ENCODE measurements at places on chromosomes 12 and 14. TPM values are rescaled to one million over a fixed set of nuclear protein-coding genes. Genes with fewer than 3 reads are reported as not detected.

The NGB gene
- total RNA-seq: not detected

The PTPRO gene
- total RNA-seq: 0.70 TPM

DNA sequence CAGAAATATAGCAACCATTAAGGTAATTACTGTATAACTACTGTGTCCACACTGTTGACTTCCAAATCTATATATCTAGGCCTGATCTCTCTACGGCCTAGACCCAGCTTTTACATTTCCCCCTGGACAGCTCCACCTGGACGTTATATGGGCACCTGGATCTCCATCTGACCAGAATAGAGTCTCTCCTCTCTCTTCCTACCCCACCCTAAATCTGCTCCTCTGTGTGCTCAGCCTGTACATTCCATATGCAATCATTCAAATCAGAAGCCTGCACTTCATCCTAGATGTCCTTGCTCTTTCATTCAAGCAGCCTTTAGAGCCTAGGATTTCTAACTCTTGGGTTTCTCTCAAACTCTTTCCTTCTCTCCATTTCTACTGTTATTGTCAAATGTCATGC, 255.0 kb downstream of the PAX9 start:
- DNase-seq: no peak

- DNase-seq: peak; percentile 26
Measured at GRCh38 chr14:55705651-55706364, 125.8 kb downstream of the KTN1 start.

GRCh38 chr12:62647586-62647985, 181.0 kb downstream of the MON2 start:
- DNase-seq: no peak

- DNase-seq: no peak
Measured at GRCh38 chr12:66189486-66189843, 451 bp downstream of the IRAK3 start.

The LRP1-AS gene
- total RNA-seq: not detected

- DNase-seq: peak; percentile 53
Measured at GRCh38 chr12:54052438-54053002, 1.1 kb upstream of the HOXC4 start.

The PTCSC3 gene
- not detected for total RNA-seq

GRCh38 chr12:64571411-64571810, 38.9 kb upstream of the RASSF3 start:
- no peak for DNase-seq

The KRT80 gene
- total RNA-seq: 68.4 TPM

The IL31 gene
- not detected for total RNA-seq

The TROAP gene
- 1.1 TPM for total RNA-seq

GRCh38 chr14:100432652-100433427, 109.7 kb downstream of the SLC25A47 start:
- DNase-seq: no peak

- peak; percentile 37 for DNase-seq
Measured at GRCh38 chr12:11746024-11746771, 96.7 kb downstream of the ETV6 start.

GRCh38 chr14:53541411-53541810, 388.3 kb upstream of the DDHD1 start:
- DNase-seq: no peak

GRCh38 chr12:88644946-88645702, 64.9 kb upstream of the KITLG start:
- DNase-seq: no peak

DNA sequence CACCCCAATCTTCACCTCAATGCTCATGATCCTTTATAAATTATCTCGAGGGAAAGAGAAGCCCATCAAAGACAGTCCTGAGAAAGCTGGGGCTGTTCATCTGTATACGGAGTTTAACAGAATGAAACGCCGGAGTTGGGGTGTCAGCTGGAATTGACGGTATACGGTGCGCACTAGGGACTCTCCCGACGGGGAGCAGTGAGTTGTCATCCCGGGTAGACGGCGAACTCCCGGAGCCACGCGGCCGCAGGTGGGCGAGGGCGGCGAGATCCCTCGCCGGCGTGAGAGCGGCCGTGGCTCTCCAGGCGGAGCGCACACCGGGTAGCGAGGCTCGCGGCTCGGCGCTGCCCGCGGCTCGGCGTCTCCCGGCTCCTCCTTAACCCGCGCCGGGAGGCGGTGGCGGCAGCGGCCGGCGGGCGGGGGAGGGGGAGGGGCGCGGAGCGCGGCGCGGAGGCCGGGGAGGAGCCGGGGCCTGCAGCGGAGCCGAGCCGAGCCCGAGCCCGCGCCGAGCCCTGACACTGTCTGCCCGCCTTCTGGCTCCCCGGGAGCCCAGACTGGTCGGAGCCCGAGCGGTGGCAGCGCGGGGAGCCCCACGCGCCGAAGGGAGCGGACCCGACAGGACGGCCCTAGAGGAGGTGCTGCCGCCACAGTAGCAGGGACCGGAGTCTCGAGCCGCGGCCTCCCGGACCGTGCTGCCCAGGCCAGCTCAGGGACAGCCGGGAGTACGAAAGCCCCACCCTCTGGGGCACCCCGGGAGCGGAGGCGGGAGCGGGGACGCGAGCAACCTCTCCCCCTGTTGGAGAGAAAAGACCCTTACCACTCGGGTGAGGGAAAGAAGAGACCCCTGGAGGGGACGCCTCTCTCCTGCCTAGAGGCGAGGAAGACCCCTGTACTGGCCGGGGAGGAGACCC, at the start of gene FOXJ2:
FOXJ2 (plus strand) TSS at position 475 of the 911 bp plus-strand sequence. CDS start 7,117 bp downstream, outside the sequence.
- peak; percentile 75 for DNase-seq

The TGFB3 gene
- 30.6 TPM for total RNA-seq

GRCh38 chr12:91703491-91704283, 442.0 kb downstream of the BTG1 start:
- no peak for DNase-seq

DNA sequence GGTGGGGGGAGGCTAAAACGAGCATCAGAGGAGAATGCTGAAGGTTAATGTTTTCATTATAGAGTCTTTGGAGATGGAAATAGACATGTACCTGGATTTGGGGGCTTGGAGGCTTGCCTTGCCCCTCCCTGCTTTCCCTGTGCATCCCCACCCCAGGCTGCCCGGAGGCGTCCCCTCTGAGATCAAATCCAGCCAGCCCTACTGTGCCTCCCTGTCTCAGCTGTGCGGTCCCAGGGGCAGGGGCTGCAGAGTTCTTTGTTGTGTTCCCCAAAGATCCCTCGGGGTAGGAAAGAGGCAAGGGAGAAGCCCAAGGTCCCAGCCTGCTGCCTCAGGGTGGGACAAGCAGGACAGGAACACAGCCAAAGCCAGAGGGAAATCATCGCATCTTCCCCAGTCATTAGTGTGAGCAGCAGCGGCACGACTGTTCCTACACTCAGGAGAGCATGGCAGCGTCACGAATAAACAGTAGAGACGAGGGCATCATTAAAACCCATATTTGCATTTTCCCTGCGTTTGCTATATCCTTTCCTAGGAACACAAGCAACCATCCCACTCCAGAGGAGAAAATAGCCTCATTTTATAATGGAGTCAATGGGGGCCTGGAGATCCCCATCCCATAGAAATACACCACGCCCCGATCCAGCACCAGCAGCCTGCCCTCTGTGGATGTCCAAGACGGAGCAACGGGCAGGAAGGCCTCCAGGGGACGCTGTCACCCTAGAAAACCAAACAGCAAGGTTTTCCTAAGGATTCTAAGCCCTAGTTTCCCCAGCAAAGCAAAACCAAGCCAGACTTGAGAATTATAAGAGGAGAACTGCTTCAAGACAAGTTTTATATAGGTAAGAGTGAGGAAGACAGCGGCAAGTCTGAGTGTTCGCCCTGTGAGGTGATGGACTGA, 32.4 kb downstream of the ANO2 start:
- no peak for DNase-seq

DNA sequence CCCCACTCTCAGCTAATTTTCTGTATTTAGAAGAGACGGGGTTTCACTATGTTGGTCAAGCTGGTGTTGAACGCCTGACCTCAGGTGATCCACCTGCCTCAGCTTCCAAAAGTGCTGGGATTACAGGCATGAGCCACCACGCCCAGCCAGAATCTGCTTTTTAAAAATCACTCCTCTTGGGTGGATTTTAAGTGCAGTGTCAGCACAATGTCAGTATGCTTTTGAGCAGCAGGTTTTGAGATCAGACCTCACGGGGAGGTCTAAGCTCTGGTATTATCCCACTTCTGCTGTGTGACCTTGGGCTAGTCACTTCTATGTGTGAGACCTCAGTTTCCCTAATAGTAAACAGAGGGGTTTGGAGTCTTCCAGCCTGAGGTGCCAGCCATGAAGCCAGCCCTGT, 51.8 kb upstream of the GSC start:
- no peak for DNase-seq

- no peak for DNase-seq
Measured at GRCh38 chr14:95663226-95663797, 22.9 kb upstream of the TCL1B start.

- peak; percentile 6 for DNase-seq
Measured at GRCh38 chr12:118436002-118436730, 59.8 kb downstream of the SUDS3 start.

- DNase-seq: no peak
Measured at GRCh38 chr12:50753232-50753769, 10.6 kb upstream of the ATF1 start.

- DNase-seq: no peak
Measured at GRCh38 chr14:65847075-65847847, 434.7 kb downstream of the FUT8 start.

The SYNDIG1L gene
- total RNA-seq: not detected

The SIX6 gene
- total RNA-seq: not detected

The HVCN1 gene
- total RNA-seq: 3.2 TPM

The PTMS gene
- 148 TPM for total RNA-seq

The DPF3 gene
- 4.7 TPM for total RNA-seq

The LRTM2 gene
- not detected for total RNA-seq

The RHOJ gene
- total RNA-seq: not detected

DNA sequence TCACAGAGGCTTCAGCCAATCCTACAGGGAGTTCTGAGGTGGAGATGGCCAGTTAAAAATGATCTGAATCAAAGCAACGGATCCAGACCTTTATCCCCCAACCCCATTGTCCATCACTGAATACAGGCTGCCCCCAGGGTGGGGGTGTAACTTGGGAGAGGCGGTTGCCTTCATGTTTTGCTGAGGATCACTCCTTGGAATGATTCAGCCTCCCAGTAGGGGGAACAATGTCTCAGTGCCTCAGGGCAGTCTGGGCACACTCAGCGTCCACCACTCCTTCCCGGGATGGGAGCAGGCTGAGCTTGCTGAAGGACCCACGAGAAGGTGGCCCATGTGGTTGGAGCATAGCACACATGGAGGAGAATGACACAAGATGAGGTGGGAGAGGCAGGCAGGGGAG, 60.2 kb downstream of the RFX4 start:
- DNase-seq: no peak

The TAS2R8 gene
- 0.21 TPM for total RNA-seq

The PRR4 gene
- 0.43 TPM for total RNA-seq

GRCh38 chr14:104161602-104162367, 23.4 kb downstream of the KIF26A start:
- no peak for DNase-seq

DNA sequence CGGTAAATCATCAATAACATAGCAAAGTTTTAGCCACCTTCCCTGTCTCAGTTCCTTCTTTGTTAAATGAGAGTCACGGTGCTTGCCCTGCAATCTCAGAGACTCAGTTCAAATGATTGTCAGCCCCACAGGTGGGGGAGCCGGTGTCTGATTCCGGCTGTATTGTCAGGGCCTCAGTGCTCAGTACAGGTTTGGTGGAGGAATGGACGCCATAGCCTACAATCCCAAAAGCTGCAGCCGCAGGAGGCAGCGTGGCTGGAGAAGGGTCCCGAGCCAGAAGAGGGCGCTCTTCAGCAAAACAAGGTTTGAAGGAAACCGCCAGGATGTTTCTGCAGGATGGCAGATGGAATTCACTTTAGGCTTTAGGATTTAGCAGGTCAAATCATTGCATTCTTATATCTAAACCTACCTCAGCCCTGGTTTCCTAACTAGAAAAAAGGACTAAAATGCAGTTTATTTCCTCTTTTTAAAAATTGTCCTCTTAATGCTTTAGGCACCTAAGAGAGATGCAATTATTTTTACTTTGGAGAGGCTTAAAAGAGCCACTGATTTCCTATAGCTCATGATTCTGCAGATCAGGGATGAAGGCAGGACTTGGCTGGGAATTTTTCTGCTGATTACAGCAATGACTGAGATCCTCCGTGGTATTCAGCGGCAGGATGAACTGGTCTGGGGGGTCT, 29.2 kb downstream of the FOS start:
- peak; percentile 90 for DNase-seq

- DNase-seq: no peak
Measured at GRCh38 chr12:124481772-124482566, 85.4 kb downstream of the NCOR2 start.

DNA sequence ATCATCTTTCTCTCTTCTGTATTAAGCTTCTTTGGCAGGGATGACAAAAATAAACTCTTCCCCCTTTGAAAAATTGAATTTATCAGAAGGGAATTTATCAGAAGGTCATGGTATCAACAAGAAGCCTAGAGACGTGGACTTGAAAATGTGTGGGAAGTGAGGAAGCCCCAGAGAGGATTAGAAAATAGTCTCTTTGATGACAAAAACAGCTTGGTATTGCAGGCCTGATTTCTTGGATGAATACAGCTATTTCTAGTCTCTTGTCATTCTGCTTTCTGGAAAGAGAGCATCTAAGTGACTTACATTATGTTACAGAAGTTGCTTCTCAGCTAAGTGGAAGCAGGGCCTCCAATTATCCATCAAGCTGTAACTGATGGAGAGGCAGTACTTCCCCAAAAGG, 111.1 kb downstream of the KITLG start:
- no peak for DNase-seq

DNA sequence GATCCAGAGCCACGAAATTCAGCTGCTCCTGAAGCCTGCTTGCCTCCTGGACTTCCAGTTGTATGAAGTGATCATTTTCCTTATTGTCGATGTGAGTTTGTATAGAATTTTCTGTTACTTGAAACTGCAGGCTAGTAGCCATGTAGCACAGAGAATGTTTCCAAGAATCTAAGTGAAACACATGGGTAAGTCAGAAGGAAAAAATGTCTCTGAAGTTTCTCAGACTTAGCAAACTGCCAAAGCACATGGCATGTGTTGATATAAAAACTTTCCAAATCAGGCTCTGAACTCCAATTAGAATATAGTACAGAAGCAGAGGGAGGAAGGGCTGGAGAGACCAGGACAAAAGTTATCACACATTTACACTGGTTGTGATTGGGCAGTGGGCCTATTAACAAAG, 9.8 kb upstream of the PCNX1 start:
- DNase-seq: peak; percentile 33

DNA sequence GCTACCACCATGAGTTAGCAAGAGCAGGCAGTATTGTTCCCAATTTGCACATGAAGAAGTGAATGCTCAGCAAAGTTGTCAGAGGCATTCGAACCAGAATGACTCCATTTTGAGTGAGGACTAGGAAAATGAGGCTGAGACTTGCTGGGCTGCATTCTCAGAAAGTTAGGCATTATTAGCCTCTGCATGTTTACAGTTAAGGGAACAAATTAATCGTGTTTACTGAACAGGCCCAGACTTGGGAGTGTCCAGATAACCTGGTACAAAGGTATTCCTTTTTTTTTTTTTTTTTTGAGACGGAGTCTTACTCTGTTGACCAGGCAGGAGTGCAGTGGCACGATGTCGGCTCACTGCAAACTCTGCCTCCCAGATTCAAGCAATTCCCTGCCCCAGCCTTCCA, 22.5 kb upstream of the VWF start:
- no peak for DNase-seq

GRCh38 chr14:56118611-56119181, 485 bp downstream of the PELI2 start:
- no peak for DNase-seq

Measured in myocyte (in vitro differentiated cells).